Activated naive CD4-positive, alpha-beta T cell treated with anti-CD3 and anti-CD28 coated beads for 36 hours (primary cell): ENCODE measurements at places on chromosomes 2 and 18. TPM values are rescaled to one million over a fixed set of nuclear protein-coding genes. Genes with fewer than 3 reads are reported as not detected.

DNA sequence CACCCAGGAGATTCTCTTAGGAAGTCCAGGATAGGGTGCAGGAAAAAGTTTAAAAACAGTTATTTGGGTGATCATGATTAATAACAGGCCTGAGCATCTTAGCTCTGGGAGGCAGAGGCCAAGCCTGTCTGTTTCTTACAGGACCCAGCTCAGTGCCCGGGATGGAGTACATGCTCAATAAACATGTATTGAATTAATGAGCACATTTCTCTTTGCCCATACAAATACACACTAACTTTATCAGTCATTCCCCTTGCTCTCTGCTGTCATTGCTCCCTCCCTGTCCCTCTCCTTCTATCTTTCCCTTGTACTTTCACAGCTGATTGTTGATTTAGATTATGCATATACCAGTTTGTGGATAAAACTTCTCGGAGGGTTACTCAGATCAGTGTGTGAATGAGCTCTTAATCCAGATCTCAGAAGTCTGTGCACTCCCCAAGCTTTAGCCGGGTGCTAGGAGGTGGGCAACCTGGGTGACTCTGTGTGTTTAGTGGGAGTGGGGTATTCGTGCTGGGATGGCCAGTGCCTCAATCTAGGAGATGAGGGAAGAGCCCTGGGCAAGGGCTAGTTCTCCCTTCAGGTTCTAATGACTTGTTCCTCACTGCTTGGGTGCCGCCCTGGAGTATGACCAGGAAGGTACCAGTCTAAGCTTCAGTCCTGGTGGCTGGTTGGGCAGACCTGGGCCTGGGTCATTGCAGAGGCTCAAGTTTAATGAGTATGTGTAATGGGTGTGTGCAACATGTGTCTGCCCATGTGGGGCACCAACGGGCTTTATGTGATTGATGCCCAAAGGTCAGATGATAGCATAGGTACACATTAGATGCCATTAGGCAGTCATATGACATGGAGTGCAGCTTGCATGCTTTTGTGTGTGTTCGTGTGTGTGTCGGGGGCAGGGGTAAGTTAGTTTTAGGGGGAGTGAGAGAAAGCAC, 10.6 kb downstream of the EMX1 start:
- DNase-seq, result no peak

SCN9A gene
- total RNA-seq, result not detected

DHRS9 gene
- total RNA-seq, result 2.0 TPM

- DNase-seq, result no peak
Measured at GRCh38 chr2:171316755-171317337, 116.9 kb downstream of the METTL8 start.

DNA sequence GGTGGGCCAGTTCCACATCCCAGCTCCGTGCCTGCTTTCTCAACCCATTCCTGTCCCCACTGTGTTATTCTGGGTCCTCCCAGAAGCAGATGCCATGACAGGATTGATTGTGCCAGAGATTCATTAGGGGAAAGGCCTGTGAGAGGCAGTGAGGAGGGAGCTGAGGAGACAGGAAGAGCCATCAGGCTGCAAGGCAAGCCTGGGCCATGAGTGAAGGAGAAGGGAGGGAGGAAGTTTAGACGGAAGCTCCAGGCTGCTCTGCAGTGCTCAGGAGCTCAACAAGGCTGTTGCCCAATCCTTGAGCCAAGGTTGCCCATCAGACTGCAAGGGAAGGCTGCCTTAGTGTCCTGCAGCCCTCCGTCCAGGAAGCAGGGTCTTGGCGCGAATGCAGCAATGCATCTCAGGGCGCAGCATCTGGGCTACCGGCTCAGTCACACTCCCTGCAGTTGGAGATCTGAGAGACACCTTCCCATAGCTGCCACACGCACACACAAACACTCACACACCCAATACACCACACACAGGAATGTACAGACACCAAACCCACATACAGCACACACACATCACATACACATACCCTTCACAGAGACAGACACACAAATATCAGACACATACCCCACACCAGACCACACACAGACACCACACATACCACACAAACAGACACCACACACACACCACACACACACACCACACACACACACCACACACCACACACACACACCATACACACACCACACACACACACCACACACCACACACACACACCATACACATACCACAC, 139.5 kb upstream of the NDUFV2 start:
- DNase-seq, result no peak

GRCh38 chr2:209380293-209380692, 43.6 kb upstream of the MAP2 start:
- DNase-seq, result no peak
